ENCODE measurements at places on chromosomes 6 and 20.

DNA sequence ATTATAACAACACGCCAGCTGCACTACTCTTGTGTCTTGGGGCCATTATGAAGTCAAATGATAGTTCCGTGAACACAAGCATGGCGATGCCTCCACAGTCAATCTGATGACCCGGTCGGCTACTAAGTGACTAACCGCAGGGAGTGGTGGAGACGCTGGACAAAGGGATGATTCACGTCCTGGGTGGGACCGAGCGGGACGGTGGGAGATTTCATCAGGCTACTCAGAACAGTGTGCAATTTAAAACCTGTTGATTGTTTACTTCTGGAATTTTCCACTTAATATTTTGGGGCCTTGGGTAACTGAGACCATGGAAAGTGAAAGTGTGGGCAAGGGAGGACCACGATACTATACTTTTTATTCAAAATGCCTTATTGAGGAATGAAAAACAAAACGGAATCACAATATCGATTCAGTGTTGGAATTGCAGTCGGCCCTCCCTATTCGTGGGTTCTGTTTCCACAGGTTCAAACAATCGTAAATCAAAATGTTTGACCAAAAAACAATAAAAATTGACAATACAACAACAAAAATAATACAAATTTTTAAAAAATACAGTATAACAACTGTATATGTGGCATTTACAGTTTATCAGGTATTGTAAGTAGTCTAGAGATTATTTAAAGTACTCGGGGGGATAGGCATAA is 66.5 kb downstream of the MYLK4 start:
- no peak for DNase-seq

- no peak for DNase-seq
Measured at GRCh38 chr6:148935705-148936435, 189.0 kb downstream of the UST start.

DNA sequence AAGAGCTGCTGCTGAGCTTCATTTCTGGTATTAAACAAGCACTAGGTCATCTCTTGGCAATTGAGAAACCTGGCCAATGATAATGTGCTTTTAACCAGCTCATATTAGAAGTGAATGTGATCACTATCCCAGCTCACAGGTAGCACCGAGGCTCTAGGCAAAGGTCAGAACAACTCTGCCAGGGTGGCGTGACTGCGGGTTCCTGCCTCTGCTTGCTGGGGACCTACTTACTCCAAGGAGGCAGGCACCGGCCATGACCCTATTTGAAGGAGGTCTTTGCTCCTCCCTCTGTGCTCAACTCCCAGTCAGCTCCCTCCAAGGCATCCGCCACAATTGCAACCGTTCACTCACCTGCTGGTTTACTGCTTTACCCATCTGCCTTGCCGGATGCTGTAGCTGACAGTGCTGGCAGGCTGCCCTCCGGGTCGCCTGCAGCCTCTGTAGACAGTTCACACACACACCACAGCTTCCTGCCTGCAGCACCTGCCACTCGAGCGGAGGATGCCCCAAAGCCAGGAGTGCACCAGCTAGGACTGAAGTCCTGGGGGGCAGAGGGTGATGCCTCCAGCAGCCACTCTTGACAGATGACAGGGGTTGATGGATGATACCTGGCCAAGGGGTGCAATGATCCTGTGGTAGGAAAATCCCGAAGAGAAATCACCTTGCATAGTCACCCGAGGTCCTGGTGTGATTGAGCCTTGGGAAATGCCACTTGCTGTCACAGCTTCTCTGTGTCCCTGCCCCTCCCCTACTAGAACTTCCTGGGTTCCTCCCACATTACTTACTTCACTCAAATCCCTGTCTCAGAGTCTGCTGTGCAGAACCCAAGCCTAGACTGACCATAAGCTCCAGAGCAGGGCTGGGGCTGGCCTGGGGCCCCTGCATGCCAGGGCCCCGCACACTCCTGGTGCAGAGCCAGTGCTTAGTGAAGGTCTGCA is 8.8 kb upstream of the VSX1 start:
- peak; percentile 26 for DNase-seq

DNA sequence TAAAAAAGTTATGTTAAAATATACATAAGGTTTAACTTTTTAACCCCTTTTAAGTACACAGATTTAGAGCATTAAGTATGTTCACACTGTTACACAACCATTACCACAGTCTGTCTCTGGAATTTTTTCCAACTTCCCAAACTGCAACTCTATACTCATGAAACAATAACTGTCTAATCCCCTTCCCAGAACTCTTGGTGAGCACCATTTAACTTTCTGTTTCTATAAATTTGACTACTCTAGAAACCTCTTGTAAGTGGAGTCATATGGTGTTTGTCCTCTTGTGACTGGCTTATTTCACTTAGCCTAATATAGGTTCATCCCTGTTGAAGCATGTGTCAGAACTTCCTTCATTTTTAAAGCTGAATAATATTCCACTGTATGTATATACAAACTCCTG is 98.1 kb downstream of the MAP3K7 start:
- no peak for DNase-seq

- DNase-seq: no peak
Measured at GRCh38 chr6:126127659-126128058, 141.3 kb downstream of the TRMT11 start.

DNA sequence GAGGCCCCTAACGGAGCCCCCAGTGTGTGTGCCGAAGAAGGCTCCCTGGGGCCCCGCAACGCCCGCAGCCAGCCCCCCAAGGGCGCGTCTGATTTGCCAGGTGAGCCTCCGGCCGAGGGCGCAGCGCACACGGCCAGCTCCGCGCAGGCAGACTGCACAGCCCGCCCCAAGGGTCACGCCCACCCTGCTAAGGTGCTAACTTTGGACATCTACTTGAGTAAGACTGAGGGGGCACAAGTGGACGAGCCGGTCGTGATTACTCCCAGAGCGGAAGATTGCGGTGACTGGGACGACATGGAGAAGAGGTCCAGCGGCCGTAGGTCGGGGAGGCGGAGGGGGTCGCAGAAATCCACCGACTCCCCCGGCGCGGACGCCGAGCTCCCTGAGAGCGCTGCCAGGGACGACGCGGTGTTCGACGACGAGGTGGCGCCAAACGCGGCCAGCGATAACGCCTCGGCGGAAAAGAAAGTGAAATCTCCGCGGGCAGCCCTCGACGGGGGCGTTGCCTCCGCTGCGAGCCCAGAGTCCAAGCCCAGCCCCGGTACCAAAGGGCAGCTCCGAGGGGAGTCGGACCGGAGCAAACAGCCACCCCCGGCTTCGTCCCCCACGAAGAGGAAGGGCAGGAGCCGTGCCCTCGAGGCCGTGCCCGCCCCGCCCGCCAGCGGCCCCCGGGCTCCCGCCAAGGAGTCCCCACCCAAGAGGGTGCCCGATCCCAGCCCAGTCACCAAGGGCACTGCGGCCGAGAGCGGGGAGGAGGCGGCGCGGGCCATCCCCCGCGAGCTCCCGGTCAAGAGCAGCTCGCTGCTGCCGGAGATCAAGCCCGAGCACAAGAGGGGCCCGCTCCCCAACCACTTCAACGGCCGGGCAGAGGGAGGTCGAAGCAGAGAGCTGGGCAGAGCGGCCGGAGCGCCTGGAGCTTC is 117.0 kb downstream of the RTN4IP1 start:
- peak; percentile 39 for DNase-seq

- no peak for DNase-seq
Measured at GRCh38 chr6:71383901-71384489, 95.4 kb downstream of the OGFRL1 start.

DNA sequence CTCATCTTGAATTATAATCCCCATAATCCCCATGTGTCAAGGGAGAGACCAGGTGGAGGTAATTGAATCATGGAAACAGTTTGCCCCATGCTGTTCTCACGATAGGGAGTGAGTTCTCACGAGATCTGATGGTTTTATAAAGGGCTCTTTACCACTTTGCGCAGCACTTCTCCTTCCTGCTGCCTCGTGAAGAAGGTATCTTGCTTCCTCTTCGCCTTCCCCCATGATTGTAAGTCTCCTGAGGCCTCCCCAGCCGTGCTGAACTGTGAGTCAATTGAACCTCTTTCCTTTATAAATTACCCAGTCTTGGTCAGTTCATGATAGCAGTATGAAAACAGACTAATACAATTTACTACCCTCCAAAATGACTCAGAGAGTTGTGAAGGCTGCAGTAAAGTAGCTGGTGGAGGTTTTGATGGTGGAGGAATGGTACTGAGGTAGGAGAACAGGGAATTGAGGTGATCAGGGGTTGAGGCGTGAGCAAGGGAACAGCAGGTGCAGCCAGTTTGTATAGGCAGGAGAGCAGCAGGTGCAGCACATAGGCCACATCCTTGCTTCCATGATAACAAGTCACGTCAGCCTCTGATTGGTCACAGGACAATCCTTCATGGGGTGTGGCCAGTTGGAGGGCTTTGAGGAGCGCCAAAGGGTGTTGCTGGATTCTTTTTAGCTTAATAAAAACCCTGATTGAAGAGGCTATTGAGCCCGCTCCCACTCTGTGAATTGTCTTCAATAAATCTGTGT is 150.0 kb downstream of the CDC5L start:
- no peak for DNase-seq

- no peak for DNase-seq
Measured at GRCh38 chr20:4070323-4071177, 55.2 kb upstream of the RNF24 start.

- DNase-seq: peak; percentile 81
Measured at GRCh38 chr6:41735427-41736185, at the start of gene TFEB. Gene TFEB (minus strand): TSS chr6:41735608. CDS start chr6:41691213, 44,395 bp downstream.

DNA sequence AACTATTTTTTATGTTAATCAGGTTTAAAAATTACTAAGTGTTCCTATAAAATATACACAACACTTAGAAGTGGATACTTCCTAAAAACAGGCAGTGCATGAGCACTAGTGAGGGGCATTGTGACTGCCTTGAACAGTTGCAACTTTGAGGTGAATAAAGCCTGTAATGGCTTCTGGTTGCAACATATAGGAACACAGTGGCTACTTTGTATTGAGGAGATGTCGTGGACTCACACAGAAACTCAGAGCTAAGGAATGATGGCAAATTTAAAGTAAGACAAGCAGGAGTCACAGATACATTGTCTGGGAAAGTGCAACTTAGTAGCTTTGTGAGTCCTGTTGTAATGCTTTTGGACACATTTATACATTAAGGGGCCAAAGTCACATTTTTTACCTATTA is 861 bp upstream of the HLA-A start:
- DNase-seq: no peak

- no peak for DNase-seq
Measured at GRCh38 chr6:85421972-85422371, 27.9 kb upstream of the NT5E start.

- DNase-seq: no peak
Measured at GRCh38 chr6:162363757-162364156, 363.8 kb downstream of the PRKN start.
